Left renal pelvis (tissue), 4 donors: ENCODE measurements at places on chromosomes 12 and 14.

DNA sequence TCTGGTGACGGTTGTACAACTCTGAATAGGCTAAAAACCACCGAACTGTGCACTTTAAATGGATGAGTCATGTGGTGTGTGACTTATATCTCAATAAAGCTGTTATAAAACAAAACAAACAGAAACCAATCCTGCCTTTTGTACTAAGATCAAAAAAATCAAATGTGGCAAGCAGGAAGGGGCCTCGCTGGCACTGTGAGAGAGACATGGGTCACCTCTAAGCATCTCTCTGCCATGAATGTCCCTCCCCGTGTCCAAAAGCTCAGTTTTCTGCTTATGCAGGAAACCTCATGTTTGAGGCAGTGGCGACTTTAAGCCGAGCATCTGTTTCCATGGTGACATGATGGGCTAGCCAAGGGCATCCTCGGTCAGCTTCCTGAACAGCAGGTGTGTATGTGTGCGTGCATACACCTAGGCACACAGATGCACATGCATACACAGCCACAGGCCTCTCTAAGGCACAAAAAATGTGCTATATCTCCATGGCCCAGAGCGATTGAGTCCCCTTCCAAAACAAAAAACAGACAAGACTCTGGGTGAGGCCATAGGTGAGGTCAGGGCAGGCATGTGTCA, 44.4 kb downstream of the ARL6IP4 start:
- DNase-seq: no peak

DNA sequence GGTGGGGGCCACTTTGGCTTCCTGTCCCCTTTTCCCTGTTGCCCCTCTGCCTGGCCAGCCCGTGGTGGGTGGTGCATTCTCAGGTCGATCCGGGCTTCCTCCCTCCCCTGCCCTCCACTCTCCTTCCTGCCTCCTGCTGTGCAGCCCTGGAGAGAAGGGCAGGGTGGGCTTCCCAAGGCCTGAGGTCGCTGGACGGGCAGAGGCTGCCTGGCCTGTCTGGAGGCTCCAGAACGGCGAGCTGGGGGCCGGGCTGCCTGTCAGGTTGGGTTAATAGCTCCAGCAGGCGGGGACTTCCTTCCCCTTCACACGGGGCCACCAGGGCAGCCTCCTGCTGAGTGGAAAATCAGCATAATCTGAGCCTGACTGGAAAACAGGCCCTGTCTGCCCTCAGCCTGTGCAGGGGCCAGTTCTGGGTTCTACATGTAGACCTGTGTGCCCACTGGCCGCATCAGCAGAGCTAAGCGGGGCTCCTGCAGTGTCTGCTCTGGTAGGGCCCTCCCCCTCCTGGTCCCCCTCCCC, 11.3 kb downstream of the KIF26A start:
- no peak for DNase-seq

DNA sequence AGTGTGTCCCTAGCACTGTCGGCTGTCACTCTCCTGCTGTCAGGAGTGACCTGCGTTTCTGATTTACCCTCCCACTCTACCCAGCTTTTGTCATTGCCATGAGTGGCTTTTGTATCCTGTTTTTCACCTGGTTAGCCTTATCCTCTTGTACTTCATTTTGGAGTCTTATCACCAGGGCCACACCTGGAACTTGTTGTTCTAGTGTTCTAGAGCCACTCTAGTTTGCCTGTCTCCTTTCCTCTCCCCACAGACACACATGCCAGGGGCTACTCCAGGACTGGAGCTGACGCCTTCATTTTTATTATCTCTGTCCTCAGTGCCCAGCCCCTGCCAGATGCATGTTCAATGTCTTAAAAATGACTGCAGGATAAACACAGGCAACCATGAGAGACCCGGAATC, 34.2 kb downstream of the ZC3H14 start:
- DNase-seq: no peak

- no peak for DNase-seq
Observed at GRCh38 chr14:29030121-29030520, 263.5 kb downstream of the FOXG1 start.

DNA sequence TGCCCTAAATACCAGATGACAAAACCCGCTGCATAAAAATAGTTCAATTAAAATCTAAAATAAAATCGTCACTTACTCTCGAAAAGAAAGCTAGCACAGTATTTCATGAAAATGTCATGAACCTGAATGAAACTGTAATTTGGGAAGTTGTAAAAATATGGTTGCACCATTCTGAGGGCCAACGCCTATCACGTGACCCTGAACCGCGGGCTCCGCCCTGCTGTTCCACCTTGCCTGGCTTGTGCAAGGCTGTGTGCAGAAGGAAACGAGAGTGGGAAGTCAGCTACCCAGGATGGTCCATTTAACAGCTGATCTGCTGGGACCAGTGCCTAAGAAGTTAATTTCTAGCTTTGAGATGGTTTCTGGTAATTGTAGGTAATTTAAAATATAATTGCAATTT, 91.7 kb upstream of the BMP4 start:
- no peak for DNase-seq

DNA sequence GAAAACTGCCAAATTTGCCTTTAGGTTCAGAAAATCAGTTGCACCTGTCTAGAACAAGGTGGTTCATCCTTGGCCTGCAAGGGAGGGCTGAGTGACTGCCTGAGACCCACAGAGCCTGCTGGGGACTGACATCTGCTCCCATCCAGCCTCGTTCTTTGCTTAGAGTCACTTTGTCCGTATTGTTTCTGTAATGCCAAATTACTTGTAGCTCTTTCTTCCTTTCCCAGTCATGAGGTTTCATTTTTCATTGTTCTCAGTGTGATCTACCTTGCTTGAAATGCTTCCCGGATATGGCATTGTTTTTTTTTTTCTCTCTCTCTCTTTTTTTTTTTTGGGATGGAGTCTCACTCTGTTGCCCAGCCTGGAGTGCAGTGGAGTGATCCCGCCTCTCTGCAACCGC, 21.3 kb downstream of the TSPAN9 start:
- no peak for DNase-seq

GRCh38 chr12:127101076-127101475, 1165.9 kb upstream of the TMEM132C start:
- no peak for DNase-seq

DNA sequence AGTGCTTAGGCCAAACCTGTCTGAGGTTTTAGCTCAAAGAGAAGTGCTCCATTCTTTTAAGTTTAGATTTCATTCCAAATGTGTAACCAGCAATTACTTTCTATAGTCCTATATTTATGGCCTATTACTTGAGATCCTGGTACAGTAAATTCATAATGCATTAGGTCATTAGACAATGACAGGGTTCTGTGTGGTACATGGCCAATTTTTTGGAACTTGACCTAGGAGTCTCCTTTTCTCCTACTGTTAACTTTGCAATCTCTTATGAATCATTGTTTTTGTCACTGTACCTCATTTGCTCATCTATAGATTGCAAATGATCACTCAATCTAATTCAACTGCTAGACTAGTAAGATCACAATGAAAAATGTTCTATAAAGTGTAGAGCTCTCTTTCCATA, 136.7 kb downstream of the PDE3A start:
- no peak for DNase-seq

DNA sequence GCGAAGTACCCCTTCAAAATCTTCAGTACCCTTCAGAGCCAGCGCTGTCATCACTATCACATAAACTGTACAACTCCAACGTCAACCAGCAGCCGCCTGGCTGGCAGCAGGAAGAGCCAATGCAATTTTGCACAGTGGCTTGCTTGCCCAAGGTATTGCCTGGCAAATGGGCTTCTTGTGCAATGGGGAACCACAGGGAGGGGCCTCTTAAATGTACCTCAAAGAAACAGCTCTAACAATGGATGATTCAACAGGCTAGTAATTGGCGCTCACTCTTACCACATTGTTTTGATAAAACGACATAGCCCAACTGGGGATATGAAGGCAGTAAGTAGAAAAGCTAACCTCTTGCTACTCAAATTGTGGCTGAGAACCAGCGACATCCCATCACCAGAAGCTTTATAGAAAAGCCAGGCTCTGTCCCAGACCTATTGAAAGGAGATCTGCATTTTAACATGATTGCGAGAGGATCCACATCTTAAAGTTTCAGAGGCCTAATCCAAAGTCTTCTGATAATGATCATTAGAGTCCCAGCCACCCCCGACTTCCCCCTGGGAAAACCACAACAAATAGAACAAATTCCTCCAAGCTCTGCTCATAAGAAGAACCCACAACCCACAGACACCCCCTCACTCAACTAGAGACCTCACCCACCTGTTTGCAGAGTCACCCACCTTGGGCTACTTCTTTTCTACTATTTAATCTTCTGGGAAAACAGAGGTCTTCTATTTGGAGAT, 125.3 kb upstream of the HIF1A start:
- no peak for DNase-seq

- DNase-seq: no peak
Observed at GRCh38 chr12:47832263-47832933, 12.7 kb upstream of the HDAC7 start.

- DNase-seq: no peak
Observed at GRCh38 chr12:89844539-89844938, 135.9 kb upstream of the ATP2B1 start.

DNA sequence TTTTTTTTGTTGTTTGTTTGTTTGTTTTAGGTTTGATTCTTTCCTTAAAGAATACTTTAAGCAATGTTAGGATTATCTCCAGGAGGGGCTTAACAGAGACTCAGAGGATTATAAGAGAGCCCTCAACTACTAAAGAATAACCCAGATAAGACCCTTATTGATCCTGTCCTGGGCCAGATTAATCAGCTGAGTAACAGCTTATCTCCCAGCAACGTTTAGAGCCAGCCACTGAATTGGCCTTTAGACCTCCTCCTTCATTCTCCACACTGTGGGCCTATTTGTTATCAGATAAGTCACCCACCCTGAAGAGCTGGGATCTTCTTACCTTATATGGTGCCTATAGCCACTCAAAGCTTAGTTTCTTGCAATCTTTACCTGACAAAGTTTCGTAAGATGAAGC, 71.1 kb downstream of the FIGNL2 start:
- no peak for DNase-seq

GRCh38 chr12:122389677-122390076, 32.8 kb downstream of the CLIP1 start:
- no peak for DNase-seq

DNA sequence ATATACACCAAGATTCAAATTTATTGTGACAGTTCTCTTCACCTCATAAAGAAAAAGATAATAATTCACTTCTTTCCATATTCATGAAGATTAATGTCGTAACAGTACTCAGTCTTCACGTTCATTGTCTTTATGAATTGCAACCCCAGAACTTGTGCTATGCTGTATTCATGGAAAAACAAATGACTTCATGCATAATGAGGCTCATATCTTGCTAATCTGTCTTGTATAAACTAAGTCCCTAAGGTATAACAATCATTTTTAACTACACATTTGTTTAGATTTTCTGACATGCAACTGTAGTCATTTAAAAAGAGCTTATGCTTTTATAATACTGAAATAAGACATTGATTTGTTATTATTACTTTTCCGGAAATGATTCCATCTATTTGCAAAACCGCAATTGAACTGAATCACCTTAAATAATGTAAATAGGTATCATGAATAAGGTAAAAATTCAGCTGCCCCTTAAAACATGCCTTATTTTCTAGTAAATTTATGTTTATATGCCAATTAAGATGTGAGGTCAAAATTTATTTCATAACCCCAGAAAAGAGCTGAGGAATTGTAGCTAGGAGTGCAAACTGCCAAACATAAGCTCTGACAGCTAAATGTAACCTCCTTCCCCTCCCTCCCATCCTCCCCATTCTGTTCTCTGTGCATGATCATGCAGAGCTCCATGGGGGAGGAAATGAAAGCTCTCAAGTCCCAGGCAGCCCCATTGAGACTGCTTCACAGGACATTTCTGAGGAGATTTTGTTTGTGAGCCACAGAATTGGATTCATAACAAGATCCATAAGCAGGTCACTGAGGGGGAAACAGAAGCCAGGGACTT, 301.6 kb downstream of the ATP23 start:
- no peak for DNase-seq

DNA sequence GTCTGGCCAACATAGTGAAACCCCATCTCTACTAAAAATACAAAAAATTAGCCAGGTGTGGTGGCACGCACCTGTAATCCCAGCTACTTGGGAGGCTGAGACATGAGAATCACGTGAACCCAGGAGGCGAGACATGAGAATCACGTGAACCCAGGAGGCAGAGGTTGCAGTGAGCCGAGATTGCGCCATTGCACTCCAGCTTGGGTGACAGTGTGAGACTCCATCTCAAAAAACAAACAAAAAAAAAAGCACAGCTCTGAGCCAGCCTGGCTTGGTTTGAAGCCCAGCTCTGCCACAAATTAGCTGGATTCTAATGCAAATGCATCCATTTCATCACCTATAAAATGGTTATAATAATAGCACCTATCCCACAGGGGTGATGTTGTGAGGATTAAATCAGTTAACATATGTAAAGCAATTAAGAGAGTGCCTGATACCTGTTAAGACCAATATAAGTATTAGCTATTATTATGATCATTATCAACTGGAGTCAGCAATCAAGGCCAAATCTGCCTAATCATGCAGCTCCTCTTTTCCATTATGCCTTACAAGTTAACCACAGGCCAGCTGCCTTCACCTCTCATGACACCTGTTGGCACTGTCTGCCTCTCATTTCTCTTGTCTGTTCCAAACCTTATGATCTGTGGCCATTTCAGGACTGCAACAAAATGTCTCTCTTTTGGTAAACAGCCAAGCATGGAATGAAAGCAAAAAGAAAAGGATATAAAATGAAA, 2.1 kb downstream of the GNPTAB start:
- no peak for DNase-seq

- DNase-seq: no peak
Observed at GRCh38 chr12:116982791-116983411, 72.2 kb downstream of the FBXW8 start.

DNA sequence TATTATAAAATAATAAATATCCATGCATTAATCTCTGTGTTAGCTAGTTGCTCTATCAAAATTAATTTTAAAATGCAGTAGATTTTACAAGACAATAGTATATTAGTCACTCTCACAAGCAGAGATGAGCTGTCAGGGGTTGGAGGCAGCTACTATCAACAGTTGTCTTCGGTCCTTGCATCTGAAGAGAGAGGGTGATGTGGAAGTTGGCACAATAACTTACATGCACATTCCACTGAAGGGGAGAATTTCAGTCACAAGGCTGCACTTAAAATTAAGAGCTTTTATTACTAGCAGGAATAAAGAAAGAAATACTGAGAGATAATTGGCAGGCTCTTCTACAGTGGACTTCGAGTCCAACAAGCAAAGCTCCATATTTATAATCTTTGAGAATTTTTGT, 166.9 kb upstream of the DCN start:
- DNase-seq: no peak
